ENCODE measurements at places on chromosomes 7 and 10. TPM values are rescaled to one million over a fixed set of nuclear protein-coding genes. Genes with fewer than 3 reads are reported as not detected.

The SPDYE11 gene
- not detected for total RNA-seq

DNA sequence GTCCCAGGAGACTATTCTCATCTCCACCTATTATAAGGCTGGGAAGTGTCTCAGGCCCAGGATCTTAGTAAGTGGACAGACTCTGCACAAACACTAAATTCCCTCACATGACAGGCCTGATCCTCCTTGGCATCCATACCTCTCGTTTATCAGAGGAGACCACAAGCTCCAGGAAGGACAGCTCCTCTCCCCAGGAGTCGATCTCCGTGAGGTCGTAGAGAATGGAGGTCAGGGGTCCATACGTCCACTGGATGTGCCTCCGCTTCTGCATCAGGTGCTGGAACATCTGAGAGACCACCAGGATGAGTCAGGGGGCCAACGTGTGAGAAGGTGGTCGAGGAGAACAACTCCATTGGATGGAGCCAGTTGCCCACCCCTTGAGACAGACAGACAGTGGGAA lies 5.6 kb downstream of the TRPV5 start:
- DNase-seq, result no peak

The EN2 gene
- total RNA-seq, result not detected

The GPR85 gene
- not detected for total RNA-seq

GRCh38 chr7:12391922-12392615 lies 11.6 kb downstream of the VWDE start:
- no peak for DNase-seq

DNA sequence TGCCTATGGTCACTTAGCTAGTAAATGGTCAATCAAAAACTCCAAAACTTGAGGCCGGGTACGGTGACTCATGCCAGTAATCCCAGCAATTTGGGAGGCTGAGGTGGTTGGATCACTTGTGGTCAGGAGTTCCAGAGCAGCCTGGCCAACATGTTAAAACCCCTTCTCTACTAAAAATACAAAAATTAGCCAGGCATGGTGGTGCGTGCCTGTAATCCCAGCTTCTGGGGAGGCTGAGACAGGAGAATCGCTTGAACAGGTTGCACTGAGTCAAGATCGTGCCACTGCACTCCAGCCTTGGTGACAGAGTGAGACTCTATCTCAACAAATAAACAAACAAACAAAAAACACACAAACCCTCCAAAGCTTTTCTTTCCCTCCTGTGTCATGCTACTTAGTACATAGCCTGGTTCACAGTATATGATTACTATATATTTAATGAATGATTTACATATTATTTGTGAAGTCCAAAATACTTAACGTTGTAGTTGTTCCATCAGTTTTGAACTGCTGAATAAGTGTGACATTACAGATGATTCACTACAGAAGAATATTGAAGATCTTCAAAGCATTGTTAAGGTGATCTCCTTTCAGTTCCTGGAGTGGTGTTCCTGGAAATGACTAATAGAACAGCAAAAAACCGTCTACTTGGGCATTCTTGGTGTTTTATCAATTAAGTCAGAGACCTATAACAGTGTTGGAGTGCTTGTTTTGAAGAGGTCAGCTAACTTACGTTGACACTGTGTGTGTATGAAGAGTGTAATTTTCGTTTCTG lies 72.9 kb downstream of the ADK start:
- DNase-seq, result no peak

GRCh38 chr7:134058980-134059379 lies 68.2 kb upstream of the LRGUK start:
- DNase-seq, result no peak

- no peak for DNase-seq
Observed at GRCh38 chr7:297611-298374, 7.8 kb downstream of the FOXL3 start.

- no peak for DNase-seq
Observed at GRCh38 chr7:27346531-27347275, 104.1 kb downstream of the EVX1 start.

- no peak for DNase-seq
Observed at GRCh38 chr10:103828107-103828506, 27.3 kb downstream of the SH3PXD2A start.

Measured in activated CD4-positive, alpha-beta T cell treated with anti-CD3 and anti-CD28 coated beads, Interleukin-2, amount 10 ng/mL, durations not matched to agents 24 days and 14 days (primary cell).